ENCODE measurements at places on chromosomes 3 and 15.
A peak's percentile ranks its signal among the peaks of the same experiment; 100 is the strongest.

GRCh38 chr3:128316481-128316891, 150.2 kb downstream of the DNAJB8 start:
- DNase-seq, result peak; percentile 19

- no peak for DNase-seq
Measured at GRCh38 chr3:54632834-54633233, 295.0 kb downstream of the LRTM1 start.

- DNase-seq, result no peak
Measured at GRCh38 chr15:85031086-85031943, 49.7 kb downstream of the PDE8A start.

DNA sequence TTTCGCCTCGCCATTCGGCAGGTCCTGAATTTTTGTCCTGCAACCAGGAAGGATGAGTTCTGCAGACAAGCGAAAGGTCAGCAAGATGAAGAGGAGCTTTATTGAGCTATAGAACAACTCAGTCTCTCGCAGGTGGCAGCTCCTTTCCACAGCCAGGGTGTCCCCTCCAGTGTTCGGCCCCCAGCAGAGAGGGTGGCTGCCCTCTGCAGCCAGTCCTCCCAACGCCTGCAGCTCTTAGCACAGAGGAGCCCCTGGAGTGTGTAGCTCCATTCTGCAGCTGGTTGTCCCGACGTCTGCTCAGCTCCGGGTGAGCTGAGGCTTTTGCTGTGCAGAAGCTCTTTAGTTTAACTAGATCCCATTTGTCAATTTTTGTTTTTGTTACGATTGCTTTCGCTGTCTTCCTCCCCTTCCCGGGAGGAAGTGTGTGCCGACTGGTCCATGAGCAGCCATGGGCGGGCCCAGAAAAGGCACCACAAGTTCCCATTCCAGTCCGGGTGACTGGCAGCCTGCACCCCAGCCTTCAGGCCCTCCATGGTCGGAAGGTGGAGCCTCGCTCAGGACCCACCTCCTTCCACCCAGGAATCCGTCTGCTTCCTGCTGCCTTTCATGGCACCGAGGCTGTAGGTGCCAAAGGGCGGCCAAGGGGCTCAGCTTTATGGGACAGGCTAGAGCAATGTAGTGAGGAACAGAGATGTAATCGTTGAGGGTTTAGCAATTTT, 497.8 kb upstream of the CNTN4 start:
- DNase-seq, result no peak

DNA sequence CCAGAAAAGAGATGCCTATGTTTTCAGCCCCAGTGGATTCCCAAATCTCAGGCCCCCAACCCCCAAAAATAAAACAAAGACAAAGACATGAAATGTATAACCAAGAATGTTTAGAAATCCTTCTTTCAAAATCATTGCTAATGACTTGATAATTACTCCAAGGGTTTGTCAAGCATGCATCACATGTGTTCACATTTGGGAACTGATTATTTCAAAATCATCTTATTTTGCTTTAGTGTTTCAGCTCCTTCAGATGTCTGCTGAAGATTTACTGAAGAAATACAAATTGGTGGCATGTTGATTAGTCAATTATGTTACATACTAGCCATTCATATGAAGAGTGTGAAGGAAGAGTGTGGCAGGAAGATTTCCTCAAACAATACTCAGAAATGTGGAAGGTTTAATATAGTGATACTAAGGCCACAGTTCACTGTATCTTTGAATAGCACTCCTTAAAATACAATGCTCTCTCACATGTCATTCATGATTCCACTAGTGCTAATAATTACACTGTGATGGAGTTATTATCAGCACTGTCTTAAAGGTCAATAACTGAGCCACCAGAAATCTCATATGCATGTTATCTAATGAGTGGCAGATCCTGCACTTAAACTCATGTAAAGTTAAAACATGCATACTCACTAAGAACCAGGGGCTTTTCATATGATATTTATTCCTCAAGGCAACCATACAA, 134.5 kb upstream of the TGFBR2 start:
- no peak for DNase-seq

GRCh38 chr3:152769523-152769922, 65.4 kb upstream of the P2RY1 start:
- DNase-seq, result no peak

DNA sequence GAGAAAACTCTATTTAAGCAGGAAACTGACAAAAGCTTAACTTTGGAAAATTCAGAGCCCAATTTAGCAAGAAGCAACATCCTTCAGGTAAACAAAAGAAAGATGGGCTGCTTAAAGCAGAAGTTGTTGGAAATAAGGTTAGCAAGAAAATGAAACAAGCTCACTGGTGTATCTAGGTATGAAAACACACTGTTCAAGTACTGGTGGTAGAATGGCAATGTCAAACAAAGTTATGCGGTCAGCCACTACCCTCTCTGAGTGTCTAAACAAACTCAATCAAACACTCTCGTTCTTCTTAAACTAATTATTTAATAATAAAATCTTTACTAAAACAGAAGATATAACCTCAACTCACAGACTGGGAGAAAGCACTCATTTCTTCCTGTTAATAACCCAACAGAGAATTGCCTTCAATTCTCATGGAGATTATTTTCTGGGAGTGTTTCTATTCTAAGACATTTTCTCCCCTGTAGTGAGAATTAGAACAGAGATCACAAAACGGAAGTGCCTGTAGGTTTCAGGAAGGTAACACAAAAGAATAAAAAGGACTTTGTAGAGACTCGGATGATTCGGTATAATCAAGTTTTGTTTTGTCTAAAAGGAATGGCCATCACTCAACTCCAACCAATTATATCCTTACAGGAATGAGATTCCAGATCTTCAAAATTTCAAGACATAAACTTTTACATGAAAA, 28.9 kb downstream of the PRICKLE2 start:
- DNase-seq, result no peak

- peak; percentile 48 for DNase-seq
Measured at GRCh38 chr15:43748376-43748775, 2.1 kb downstream of the PDIA3 start.
